NCI-H526 (cell line): ENCODE measurements at places on chromosomes 11 and 22.

GRCh38 chr22:42844756-42845155, 12.3 kb downstream of the ARFGAP3 start:
- DNase-seq = no peak

- no peak for DNase-seq
Observed at GRCh38 chr11:45187375-45187774, 40.9 kb downstream of the PRDM11 start.

GRCh38 chr22:45441138-45441537, 27.6 kb downstream of the RIBC2 start:
- DNase-seq = peak; percentile 79

DNA sequence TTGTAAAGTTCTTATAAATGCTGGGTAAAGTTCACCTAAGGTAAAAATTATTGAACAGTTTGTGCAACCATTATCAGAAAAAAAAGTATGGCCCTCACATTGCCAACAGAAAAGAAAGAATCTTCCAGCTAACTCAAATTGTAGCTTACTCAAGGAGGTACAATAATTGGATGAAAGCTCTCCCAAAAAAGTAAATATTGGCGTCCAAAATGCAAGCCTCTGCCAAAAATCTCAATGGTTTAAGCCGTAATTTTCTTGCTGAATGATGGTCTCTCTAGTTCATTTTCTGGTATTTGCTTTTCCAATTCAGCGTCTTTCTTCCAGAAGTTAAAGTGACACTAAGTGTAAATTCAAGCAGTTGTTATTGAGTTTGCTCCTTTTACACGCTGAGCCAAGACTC, 727.3 kb downstream of the LRRC4C start:
- DNase-seq = no peak

DNA sequence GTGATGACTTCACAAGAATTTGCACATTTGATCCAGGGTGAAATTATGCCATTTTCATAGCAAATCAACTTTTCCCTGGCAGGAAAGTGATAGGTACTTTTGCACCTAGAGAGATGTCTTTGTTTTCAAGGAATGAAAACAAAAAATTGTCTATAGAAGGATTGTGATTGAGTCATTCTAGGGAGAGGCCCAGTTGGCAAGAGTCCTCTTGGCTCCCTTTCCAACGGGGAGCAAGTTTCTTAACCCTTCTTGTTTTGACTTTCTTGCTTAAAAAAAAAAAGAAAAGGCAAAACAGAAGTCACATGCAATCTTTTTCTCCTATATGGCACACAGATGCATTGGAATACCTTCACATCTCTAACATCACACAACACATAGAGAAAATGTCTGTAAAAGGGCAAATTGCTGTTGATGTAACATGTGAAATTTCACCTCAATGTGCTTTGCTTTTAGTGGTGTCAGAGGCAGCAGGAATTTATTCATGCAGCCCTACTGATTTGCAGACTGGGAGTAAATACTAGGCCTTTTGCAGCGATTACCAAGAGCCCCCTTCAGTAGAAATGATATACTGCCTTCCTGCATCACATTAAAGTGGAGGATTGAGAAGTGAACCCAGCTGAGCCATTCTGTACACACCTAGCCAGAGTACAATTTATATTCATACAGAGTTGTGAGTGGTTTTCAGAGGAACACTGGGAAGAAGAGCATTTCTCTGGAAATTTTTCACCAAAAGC, 290.7 kb upstream of the MPPED2 start:
- no peak for DNase-seq

GRCh38 chr22:26362471-26362870, 66.6 kb upstream of the ASPHD2 start:
- DNase-seq = no peak

DNA sequence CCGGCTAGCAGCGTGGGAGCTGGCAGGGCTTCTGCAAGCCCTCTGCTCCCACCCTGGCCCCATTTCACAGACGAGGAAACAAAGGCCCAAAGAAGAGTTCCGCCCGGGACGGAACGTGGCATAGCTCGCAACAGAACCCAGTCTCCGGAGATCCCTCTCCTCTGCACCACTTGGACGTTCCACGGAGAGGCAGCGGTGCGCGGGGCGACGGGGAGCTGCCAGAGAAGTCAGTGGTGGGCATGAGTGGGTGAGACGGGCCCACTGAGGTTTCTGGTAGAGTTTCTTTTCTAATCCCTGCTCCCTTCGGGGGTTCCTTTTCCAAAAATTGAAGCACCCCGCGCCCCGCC, 554 bp upstream of the NECTIN1 start:
- DNase-seq = no peak

- DNase-seq = no peak
Observed at GRCh38 chr11:116693593-116694348, 79.0 kb downstream of the BUD13 start.

DNA sequence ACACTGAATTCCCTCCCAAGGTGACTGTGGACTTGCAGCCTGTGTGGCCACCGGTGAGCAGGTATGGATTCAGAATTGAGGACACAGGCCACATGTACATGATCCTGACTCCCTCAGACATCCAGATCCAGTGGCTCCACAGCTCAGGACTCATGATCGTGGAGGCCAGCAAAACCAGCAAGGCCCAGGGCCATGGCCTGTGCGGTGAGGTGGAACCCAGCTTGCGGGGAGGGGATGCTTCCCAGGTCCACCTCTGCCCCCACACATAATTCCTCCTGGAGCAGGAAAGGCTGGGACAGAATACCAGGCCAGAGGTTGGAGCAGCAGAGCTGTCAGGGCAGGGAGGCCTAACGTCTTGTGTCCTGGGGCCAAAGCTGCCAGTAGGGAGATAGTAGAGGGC, 82.1 kb downstream of the OTOG start:
- DNase-seq = no peak

- no peak for DNase-seq
Observed at GRCh38 chr22:27836181-27836580, 34.6 kb upstream of the MN1 start.

DNA sequence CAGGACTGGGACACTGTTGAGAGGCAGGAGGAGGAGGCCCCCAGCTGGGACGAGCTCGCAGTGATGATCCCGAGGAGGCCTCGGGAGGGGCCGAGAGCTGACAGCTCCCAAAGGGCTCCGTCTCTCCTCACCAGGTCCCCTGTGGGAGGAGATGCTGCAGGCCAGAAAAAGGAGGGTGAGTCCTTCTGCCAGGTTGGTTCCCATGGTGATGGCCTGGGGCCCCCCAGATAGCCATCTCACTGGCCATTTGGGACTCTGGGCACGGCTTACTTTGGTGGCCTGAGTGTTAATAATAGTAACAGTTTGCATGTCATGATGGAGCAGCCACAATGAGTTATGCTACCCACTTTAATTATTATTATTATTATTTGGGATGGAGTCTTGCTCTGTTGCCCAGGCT, 18.9 kb downstream of the TRIOBP start:
- DNase-seq = no peak

DNA sequence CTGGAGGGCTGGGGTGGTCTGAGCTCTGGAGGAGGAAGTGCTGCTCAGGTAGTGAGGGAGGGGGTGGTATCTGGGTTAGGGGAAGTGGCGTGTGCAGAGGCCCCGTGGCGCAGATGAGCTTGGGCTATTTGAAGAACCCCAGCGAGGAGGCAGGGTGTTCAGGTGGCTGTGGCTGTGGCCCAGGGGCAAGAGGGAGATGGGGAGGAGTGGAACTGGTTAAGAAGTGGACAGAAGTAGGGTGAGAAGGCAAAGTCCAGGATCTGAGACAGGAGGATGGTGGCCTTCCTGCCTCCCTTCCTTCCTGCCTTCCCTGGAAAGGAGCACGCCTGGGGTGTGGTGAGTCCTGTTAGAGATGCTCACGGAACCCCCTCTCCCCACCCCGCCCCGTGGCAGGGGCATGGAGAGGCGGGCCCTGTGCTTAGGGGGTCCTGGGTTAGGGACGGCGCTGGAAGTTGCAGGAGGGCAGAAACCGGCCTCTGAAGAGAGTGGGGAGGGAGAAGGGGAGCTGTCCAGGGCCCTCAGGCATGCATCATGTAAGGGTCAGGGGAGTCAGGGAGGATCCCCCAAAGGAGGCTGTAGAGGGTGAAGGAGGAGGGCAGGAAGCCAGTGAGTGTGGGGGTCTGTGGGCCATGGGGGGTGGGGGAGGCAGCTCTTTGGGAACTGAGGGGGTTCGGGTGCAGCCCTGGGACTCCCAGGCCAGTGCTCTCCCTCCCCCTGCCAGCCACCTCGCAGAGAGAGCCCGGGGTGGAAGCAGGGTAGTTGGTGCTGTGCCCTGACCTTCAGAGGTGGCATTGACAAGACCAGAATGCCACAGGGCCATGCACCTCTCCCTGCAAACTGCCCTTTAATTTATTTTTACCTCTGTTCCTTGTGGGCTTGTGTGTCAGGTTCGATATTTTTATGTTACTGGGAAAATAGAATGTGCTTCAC, 63.7 kb upstream of the PARVG start:
- no peak for DNase-seq

DNA sequence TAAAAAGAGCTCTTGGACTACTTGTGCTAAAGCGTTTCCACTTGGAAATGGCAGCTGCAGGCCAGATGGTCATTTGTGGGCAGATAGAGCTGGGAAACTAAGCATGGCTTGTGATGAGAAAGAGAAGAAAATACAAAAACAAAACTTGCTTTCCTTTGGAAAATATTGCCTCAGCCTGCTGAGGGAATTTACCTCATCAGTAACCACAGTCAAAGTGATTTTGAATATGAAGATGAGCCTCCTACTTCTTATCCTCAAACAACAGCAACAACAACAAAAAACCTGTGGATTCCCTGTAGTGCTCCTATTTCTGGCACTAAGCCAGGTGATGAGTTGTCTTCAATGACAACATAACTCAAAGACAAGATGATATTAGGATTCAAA, 62.7 kb upstream of the FIBIN start:
- DNase-seq = no peak

GRCh38 chr22:50320116-50320515, 6.7 kb downstream of the DENND6B start:
- DNase-seq = no peak

DNA sequence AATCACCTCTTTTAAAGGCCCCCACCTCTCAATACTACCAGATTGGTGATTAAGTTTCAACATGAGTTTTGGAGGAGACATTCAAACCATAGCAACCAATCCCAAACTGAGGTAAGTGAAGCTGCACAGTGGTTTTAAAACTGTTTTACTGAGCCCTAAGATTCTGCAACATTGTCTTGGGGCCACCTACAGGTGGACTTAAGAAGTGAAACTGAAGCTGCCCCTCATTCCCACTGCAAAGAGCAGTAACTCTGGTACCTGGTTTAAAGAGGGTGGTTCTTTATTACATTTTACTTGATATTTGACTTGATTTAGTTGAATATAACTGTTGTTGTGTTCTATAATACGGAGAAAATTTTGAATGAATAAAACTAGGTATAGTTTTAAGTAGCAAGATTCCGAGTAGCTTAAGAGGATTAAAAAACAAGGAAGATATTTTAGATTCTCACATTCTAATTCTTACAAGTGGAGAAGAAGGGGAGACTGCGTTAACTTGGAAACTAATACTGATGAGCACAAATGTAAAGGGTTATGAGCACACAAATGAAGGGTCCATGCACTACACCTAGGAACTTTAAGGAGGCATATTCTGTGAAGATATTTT, 26.7 kb downstream of the SYT9 start:
- DNase-seq = no peak

DNA sequence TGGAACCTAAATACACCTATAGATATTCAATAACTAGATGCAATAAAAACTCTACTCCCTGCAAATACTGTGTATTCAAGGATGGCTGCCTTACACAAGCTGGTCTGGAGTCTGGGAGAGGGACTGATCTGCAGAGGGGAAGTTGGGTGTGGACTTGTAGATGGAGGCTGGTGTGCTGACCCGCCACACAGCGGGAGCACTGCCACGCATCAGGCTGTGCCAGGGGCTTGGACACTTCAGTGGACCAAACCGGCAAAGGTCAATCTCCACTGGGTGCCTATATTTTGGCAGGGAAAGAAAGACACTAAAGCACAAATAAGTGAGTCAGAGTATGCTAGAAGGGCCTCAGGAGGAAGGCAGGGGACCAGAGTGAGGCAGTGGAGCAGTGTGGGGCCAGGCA, 2.1 kb upstream of the SHANK3 start:
- DNase-seq = no peak

DNA sequence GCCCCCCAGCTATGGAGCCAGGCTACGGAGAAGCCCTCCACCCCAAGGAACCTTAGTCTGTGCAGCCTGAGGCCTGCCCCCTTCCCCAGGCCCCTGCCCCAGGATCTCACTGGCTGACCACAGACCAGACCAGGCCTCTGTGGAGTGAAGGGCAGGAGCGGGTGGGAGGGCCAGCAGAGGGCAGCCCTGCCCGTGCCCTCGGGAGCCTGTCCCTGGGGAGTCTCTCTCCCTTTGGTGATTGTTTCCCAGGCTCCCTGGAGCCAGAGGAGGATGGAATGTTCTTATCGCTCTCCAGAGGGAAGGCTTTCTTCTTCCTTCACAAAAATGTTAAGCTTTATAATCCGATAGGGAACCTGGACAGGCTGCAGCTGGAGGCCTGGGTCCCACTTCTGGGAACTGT, 455.3 kb downstream of the SOX6 start:
- DNase-seq = no peak

GRCh38 chr11:83284501-83285150, 1.5 kb downstream of the CCDC90B start:
- peak; percentile 45 for DNase-seq

DNA sequence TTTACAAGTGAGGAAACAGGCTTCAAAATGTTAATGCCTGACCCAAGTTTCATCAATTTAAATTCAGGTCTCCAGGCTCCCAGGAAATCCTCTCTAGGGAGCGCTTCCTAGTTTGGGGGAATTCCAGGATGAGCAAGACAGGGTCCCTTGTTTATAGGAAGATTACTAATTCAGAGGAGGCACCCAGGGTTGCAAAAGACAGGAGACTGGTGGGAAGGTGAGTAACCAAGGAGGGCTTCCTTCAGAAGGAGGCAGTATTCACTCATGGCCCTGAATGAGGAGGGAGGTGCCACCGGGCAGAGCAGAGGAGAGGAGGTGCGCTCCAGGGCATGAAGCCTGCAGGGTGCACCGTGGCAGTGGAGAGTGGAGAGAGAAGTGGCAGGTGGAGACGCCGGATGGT, 1.6 kb downstream of the TMEM132A start:
- no peak for DNase-seq

GRCh38 chr11:3809624-3809928, 1.2 kb downstream of the PGAP2 start:
- no peak for DNase-seq

DNA sequence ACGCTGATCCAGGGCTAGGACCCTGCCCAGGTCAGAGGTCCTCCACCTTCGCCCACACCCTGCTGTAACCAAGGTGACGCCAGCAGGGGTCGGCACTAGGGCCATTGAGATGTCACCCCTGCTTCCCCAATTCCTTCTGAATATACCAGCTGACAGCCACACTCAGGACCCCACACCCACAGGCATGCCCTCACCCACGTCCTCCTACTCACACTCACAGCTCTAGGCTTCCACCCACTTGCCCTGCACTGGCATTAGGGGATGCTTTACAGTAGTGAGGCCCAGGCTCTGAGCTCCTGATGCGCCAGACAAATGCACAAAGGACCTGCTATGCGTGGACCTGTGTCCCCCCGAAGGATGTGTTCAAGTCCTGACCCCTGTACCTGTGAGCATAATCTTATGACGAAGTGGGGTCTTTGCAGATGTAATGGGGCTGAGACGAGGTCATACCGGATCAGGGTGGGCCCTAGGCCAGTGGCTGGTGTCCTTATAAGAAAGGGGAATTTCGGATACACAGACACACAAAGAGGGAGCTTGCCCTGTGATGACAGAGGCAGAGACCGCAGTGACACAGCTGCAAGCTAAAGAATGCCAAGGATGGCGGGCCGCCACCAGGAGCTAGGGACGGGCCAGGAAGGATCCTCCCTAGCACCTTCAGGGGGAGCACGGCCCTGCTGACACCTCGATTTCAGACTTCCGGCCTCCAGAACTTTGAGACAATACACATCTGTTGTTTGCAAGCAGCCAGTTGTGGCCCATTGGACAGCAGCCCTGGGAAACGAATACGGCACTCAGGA, 11.2 kb downstream of the WNT11 start:
- no peak for DNase-seq
